ENCODE measurements at places on chromosomes 16 and 17.

- no peak for DNase-seq
Observed at GRCh38 chr17:17793378-17794214, 43.2 kb downstream of the SREBF1 start.

GRCh38 chr17:72381597-72382397, 261.0 kb downstream of the SOX9 start:
- no peak for DNase-seq

GRCh38 chr17:29742210-29742513, 119.5 kb upstream of the CORO6 start:
- DNase-seq, result no peak

DNA sequence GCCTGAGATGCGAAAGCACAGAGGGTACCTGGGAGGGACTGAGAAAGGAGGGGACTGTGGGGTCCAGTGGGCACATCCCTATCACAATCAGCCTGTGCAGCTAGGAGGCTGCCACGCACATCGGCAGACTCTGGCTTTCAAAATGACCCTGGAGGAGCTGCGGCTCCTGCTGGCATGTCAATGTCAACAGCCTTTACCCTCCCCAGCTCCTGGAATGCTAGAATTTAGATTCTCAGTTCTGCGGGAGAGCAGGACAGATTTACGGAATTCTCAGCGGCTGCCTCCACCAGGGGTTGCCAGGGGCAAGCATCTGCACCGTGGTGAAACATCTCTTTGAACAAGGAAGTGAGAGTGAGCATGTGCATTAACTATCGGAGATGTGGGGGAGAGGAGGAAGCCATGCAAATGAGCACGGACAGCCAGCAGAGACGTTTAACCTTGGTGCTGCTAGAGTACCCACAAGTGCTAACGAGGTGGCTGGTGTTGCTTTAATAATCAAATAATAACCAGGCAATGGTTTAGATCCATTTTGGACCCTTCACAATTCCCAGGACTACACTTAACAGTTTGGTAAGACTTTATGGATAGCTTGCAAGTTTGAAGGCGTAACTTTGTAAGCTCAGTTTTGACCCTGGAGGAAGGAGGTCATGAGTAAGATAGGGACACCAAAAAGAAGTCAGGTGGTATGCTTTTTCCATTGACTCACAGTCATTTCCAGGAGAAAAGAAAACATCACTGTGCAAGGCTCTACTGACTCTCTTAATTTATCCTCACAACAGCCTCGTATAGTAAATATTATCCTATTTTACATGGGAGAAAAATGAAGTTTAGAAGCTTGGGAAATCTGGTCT, 54.1 kb downstream of the XYLT1 start:
- DNase-seq, result peak; percentile 76

DNA sequence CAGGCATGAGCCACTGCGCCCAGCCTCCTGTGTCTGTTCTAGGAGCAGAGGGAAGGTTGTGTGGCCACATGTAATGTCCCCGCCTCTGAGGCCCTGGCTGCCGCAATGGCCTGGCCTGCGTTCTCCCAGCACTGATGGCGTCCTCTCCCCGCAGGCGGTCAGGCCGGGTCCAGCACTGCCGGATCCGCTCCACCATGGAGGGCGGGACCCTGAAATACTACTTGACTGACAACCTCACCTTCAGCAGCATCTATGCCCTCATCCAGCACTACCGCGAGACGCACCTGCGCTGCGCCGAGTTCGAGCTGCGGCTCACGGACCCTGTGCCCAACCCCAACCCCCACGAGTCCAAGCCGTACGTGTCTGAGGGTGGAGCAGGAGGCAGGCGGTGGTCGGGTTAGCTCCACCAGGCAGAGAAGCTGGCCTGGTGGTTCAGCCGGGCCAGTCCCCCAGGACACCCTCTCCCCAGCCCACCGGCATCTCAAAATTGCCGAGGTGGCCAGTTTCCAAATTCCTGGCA, 100.8 kb downstream of the SDR42E1 start:
- no peak for DNase-seq

GRCh38 chr16:80433623-80434022, 107.2 kb upstream of the DYNLRB2 start:
- no peak for DNase-seq

DNA sequence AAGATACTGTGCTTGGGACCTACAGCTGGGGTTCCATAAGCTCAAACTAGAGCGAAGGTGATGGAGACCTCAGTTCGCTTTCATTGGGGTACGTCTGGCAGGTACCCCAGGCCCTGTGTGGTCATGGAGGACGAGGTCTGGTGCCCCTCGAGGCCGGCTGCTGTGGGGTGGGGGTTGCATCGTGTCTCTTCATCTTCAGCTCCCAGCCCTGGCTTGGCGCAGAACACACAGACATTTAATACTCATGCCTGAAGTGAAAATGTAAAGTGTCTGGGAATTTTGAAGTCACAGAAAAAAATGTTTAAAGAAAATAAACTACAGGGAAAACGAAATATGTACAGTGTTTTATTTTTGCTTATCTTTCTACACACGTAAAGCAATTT, 80.5 kb downstream of the TBC1D16 start:
- DNase-seq, result no peak

DNA sequence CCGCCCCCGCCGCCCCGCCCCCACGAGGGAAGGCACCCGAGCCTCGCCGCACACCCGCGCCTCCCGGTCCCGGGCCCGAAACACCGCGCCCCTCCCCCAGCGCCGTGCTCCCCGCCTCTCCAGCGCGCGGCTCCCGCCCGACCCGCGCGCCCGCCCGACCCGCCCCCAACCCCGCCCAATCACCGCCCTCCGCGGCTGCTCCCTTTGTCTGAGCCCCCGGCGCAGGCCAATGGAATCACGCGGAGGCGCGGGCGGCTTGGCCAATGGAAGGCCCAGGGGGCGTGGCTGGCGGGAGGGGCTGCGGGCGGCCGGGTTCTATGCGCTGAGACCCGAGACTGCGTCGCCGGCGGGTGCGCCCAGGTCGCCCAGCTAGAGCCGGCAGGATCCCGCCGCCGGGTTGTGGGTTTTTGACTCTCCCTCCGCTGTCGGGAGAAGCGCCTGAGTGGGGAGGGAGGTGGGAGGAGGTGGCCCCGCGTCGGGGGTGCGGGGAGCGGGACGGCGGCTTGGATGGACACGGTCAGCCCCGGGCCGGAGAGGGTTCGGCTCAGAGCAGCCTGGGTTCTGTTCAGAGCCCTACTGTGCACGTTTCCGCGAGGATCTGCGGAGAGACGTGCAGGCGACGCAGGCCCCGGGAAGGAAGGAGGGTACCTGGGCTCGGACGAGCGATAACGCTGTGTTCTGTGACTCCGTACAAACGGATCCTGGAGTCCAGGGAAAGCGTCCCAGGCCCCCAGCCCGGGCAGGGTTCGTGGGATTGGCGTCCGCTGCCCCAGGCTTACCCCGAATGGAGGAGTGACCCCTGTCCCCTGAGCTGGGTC, 49.0 kb upstream of the BAHCC1 start:
- DNase-seq, result peak; percentile 98

DNA sequence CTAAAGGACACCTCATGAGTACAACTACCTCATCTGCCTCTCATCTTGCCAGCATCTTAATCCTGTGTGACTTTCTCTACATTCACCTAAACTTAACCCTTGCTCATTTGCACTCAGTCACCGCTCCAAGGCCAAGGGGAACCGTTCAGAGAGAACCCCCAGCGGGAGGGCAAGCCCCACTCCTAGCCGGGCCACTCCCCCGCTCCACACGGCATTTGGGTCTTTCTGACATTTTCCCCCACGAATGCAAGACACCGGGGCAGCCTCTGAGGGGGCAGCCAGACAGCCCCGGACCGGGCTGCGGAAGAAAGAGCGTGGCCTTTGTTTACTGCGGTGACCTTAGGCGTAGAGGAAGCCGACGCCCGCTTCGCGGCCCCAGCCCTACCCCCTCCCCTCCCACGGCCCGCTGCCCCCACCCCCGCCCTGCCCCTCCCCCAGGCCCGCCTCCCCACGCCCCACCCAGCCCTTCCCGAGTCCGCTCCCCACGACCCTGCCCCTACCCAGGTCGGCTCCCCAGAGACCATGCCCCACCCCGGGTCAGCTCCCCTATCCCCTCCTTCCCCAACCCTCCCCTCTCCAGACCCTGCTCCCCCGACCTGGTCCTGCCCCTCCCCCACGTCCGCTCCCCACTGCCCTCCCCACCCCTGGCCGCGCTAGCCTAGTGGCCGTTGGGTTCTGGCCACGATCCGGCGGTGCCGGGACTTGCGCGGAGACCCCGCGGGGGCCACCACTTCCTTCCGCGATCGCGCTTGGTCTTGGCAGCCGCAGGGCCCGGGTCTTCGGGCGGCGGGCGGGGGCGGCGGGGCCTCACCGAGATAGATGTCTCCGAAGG, 789 bp downstream of the CSNK1D start:
- peak; percentile 59 for DNase-seq

DNA sequence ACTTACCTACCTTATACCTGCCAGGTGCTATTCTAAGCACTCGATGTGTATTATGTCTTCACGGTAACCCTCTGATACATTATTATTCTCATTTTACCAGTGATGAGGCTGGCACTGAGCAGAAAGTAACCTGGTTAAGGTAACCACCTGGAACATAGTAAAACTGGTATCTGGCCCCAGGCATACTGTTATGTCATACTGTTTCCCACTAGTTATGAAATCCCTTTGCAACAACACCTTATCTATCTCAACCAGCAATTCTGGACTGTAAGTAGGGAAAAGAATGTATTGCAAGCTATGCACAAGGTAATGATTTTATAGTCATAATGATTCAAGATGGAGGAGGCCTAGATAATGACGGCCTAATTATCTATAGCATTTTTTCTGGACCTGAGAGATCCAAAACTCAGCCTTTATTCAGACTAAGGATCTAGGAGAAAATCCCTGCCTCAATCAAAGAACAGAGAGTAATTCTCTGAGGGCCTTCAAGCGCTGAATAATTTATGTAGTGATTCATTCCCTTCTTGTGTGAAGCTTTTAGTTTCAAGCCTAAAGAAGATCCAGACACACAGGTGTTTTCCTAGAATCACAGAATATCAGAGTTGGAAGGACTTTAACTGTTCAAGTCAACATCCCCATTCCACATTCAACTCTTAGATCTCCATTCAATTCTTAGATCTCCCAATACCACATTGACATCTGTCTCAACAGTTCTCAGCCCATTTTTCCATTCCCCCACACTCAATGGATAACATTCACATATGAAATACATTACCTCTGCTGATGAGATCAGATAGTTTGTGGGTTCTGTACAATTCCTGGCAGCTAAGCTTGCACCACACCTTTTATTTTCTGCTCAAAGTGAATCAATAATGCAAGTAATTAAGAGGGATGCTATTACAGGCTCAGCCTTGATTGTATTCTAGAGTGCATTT, 14.9 kb upstream of the MMD start:
- DNase-seq, result no peak

GRCh38 chr17:63433746-63434591, 12.1 kb downstream of the CYB561 start:
- no peak for DNase-seq

GRCh38 chr16:56869513-56870275, 4.7 kb downstream of the SLC12A3 start:
- DNase-seq, result no peak

- no peak for DNase-seq
Observed at GRCh38 chr17:28846231-28846630, 3.6 kb upstream of the FAM222B start.

- DNase-seq, result no peak
Observed at GRCh38 chr17:17860766-17861107, 24.0 kb upstream of the SREBF1 start.

DNA sequence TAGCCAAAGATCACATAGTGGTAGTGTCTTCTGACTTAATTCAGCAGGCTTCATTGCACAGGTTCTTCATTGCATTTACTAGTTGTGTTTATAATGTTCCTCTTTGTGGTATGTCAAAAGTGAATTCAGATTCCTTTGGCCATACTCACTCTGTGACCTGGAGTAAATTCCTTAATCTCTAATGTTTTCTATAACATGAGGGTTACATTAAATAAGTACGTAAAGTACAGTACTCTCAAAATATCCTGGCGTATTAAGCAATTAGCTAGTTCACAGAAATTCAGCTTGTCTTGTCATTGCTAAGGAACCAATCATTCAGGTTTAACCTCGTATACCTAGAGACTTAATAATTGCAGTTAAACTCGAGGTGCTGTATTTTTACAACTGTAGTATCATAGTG, 4.2 kb downstream of the RPS6KB1 start:
- DNase-seq, result no peak

- DNase-seq, result no peak
Observed at GRCh38 chr16:1494129-1494640, 1.0 kb downstream of the TELO2 start.

DNA sequence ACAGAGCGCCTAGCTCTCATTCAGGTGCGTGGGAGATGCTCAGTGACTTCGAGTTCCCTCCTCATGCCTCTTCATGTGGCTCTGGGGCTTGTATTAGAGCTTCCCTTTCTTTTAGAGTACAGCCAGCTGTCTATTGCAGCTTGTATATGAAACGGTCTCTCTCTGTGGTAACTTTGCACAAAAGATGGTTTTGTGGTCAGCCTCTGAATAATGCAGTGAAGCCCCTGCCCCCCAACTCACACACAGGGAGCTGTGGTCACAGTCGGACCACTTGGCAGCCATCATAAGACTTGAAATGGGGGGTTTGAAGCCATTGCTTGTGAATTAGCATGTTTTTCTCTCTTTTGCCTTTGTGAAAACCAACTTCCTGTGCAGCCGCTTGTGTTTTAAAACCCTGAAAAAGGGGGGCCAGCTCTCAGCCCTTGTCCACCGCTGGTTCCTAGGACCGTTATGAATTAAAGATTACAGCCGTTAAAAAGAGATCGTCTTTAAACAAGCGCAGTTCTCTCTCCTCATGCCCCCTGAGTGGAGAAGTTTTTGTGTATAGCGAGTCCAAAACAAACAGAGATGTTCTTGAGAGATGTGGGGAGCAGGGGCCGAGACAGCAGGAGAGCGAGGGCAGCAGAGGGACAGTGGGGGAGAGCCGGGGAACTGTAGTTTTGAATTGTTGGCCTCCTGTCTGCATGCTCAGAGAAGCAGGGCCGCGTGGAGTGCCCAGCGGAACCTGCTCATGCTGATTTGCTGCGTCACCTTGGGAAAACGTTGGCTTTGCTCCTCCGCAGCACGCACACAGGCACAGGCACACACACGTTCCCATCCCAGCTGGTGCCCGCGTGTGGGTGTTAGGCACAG, 199.0 kb downstream of the MSI2 start:
- peak; percentile 53 for DNase-seq

GRCh38 chr16:69089091-69089910, 16.2 kb upstream of the HAS3 start:
- DNase-seq, result peak; percentile 38

DNA sequence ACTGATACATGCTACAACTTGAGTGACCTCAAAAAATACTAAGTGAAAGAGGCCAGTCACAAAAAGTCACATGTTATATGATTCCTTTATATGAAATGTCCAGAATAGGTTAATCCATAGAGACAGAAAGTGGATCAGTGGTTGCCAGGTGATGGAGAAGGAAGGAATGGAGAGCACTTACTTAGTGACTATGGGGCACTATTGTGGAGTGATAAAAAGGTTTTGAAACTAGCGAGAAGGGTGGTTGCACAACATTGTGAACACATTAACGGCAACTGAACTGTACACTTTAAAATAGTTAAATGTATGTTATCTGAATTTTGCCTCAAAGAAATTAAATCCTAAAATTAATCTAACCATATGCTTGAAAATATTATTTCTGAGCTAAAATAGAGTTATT, 25.9 kb downstream of the AMFR start:
- DNase-seq, result no peak

GRCh38 chr17:76511668-76512365, 10.6 kb upstream of the RHBDF2 start:
- no peak for DNase-seq

All from GM12892 (cell line).